ENCODE measurements at places on chromosomes 5 and 9.
A peak's percentile ranks its signal among the peaks of the same experiment; 100 is the strongest.

DNA sequence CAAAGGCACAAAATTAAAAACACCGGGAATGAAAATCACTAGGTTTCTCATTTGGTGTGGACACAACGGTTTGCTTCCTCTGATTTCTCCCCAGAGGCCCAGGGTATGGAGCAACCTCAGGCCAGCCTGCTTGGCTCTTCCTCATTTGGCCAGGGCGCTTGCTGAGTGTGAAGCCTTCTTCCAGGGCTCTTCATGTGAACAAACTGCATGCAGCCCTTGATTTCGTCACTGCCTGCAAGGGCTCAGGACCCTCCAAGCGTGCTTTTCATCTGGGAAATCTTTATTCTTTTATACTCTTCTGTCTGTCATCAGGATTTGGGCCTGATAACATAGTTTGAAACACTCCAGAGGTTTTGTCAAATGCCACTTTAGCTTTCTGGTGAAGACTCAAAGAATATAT, 122.6 kb upstream of the KLF4 start:
- H3K27ac ChIP-seq: no peak overlapping the region
- no peaks in the 10 kb centered on the region for H3K27me3 ChIP-seq
- no peak overlapping the region for H3K4me3 ChIP-seq
- no peaks in the 10 kb centered on the region for H3K4me1 ChIP-seq

DNA sequence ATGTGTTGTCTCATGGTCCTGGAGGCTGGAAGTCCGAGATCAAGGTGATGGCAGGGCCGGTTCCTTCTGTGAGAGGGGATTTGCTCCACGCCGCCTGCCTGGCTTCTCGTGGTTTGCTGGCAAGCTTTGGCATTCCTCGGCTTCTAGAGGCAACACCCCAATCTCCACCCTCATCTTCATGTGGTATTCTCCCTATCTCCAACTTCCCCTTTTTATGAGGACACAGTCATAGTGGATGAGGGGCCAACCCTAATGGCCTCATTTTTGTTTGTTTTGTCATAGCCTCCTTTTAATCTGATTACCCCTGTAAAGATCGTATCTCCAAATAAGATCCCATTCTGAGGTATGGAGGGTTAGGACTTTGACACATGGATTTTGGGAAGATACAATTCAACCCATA, 41.7 kb upstream of the CLK4 start:
- H3K4me3 ChIP-seq: no peak overlapping the region
- DNase-seq: no peak
- H3K27me3 ChIP-seq: no peaks in the 10 kb centered on the region
- H3K36me3 ChIP-seq: no peaks in the 10 kb centered on the region
- H3K4me1 ChIP-seq: no peaks in the 10 kb centered on the region
- H3K27ac ChIP-seq: no peak overlapping the region

DNA sequence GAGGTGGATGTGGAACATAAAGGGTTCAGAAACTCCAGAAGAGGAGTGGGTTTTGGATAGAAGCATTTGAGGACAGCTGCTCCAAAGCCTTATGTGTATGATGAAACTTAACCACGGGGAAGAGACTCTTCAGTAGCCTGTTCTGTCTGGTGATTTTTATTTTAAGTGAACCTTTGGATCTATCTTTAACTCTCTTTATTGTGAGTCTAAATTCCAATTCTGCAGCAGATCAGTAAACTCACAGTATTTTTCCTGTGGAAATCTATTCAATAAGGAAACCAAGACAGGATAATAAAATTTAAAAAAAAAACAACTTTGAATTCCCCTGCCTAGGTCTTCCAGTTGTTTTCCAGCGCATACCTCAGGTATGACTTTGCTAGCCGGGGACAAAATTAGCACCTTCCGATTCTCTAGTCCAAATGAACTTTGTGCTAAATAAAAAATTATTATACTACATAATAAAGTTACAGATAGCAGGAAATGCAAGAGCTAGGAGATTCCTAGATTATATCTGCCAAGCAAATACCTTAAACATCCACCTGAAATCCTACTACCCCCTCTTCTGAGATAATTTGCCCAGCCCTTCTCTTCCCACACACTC, 101.9 kb downstream of the NLN start:
- no peak overlapping the region for H3K27ac ChIP-seq
- H3K4me3 ChIP-seq: no peak overlapping the region
- H3K36me3 ChIP-seq: no peaks in the 10 kb centered on the region
- H3K4me1 ChIP-seq: no peaks in the 10 kb centered on the region

- no peaks in the 10 kb centered on the region for H3K4me1 ChIP-seq
- no peak for DNase-seq
- no peak overlapping the region for H3K4me3 ChIP-seq
- H3K36me3 ChIP-seq: no peaks in the 10 kb centered on the region
- H3K27ac ChIP-seq: no peak overlapping the region
These were observed 36.9 kb downstream of the SPOCK1 start for GRCh38 chr5:137462265-137462590.

- no peak for DNase-seq
- H3K27ac ChIP-seq: peak overlapping the region; percentile 81
- H3K27me3 ChIP-seq: no peaks in the 10 kb centered on the region
- H3K36me3 ChIP-seq: no peaks in the 10 kb centered on the region
These were observed 100.6 kb upstream of the TARS1 start for GRCh38 chr5:33340195-33340594.

DNA sequence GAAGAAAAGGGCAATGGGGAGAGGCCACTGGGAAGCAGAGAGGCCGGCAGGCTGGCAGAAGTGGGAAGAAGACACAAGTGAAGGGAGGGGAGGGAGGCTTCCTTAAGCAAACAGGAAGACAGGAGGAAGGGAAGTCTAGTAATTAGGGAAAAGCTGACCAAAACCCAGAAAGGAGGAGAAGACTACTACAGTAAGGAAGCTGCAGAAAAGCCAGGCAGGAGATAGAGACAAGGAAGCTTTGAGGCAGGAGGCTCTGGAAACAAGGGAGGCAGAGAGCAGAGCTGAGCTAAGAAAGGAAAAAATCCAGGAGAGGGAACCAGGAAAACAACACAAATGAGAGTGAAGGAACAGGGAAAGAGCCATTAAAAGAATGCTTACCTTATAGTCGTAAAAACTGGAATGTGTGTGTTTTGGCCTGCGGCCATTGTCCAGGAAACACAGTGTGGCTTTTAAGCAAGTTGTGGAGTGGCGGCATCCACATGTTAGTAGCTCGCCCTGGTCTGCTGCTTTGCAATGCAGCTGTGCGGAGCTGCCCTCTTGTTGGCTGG, 317.1 kb upstream of the CLINT1 start:
- H3K27me3 ChIP-seq: no peaks in the 10 kb centered on the region
- no peaks in the 10 kb centered on the region for H3K4me1 ChIP-seq
- H3K27ac ChIP-seq: no peak overlapping the region
- DNase-seq: no peak
- no peaks in the 10 kb centered on the region for H3K36me3 ChIP-seq
- no peak overlapping the region for H3K4me3 ChIP-seq

- peaks cover 2% of the 10 kb centered on the region for H3K4me1 ChIP-seq
- H3K36me3 ChIP-seq: peaks cover 47% of the 10 kb centered on the region
- no peak for DNase-seq
- no peak overlapping the region for H3K27ac ChIP-seq
These were observed 15.2 kb downstream of the NFIL3 start for GRCh38 chr9:91408475-91408874.

- no peak for DNase-seq
- H3K4me1 ChIP-seq: peaks cover 10% of the 10 kb centered on the region
- no peaks in the 10 kb centered on the region for H3K27me3 ChIP-seq
- H3K27ac ChIP-seq: no peak overlapping the region
These were observed 8.5 kb downstream of the KDM3B start for GRCh38 chr5:138360941-138361452.

DNA sequence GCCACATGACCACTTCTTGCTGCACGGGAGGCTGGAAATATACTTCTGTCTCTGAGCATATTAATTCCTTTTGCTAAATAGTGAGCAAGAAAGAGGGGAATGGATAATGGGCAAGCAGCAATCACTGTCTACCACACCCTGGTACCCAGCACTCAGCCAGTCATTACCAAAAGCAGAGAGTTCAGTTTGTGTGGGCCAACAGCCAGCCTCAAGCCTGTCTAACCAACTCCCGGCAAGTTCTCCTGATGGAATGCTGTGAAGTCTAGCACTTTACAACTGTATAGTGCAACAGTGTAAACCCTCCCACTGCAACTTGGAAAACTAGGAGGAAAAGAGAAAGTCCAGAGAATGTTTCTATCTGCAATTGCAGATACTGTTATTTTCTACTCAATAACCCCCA, 47.8 kb downstream of the PLK2 start:
- no peaks in the 10 kb centered on the region for H3K4me1 ChIP-seq
- H3K4me3 ChIP-seq: no peak overlapping the region
- DNase-seq: no peak
- H3K27me3 ChIP-seq: no peaks in the 10 kb centered on the region

DNA sequence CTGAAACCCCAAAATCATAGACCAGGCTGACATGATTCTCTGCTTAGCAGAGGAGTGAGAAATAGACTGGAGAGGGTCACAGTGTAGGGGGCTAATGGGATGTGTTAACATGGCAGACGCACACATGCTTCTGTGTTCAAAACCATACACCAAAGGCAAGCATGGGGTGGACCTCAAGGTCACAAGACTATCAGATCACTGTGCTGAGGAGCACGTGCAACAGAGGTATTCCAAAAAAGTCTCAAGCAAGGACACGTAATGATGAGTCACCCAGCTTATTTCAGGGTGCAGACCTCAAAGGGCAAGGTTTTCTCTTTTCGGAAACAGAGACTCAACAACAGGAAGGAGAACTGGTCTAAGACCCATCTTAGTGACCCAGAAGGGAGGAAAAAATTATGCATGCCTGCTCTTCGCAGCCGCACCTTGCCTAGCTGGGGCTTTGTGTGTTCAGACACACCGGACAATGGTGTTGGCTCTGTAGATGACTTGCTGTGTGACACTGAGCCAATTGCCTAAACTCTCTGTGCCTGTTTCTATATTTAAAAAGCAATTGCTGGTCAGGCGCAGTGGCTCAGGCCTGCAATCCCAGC, 20.3 kb downstream of the WHRN start:
- no peaks in the 10 kb centered on the region for H3K36me3 ChIP-seq
- no peak overlapping the region for H3K27ac ChIP-seq
- no peak for DNase-seq

GRCh38 chr5:21573416-21574314, 1279.5 kb downstream of the CDH12 start:
- H3K36me3 ChIP-seq: no peaks in the 10 kb centered on the region
- no peaks in the 10 kb centered on the region for H3K27me3 ChIP-seq
- DNase-seq: no peak
- H3K27ac ChIP-seq: no peak overlapping the region
- no peak overlapping the region for H3K4me3 ChIP-seq

GRCh38 chr9:79694676-79695400, 123.1 kb downstream of the TLE4 start:
- DNase-seq: no peak
- no peaks in the 10 kb centered on the region for H3K4me1 ChIP-seq
- H3K36me3 ChIP-seq: no peaks in the 10 kb centered on the region
- H3K27me3 ChIP-seq: no peaks in the 10 kb centered on the region

DNA sequence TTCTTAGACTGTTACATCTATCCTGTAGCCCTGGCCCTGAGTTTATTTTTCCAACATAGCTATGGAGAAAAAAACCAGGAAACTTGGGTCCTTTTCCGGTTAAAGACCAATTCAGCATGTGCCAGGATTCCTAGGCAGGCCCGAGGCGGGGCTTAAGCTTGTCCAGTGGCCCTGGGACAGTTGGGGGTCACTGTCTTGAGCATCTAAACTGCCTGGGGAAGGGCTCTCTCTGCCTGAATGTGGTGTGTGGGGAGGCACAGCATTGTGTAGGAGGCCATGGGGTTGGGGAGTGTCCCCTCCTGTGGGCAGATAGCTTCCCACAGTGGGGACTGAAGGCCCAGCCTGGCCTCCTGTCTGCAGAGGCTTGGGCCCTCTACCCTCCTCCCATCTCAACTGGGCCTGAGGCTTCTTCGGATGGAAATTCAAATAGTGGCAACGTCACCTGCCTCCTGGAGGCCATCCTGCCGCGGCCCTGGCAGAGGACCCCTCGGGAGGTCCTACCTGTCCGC, 88.8 kb downstream of the PHF2 start:
- peak; percentile 4 for DNase-seq
- no peak overlapping the region for H3K27ac ChIP-seq

DNA sequence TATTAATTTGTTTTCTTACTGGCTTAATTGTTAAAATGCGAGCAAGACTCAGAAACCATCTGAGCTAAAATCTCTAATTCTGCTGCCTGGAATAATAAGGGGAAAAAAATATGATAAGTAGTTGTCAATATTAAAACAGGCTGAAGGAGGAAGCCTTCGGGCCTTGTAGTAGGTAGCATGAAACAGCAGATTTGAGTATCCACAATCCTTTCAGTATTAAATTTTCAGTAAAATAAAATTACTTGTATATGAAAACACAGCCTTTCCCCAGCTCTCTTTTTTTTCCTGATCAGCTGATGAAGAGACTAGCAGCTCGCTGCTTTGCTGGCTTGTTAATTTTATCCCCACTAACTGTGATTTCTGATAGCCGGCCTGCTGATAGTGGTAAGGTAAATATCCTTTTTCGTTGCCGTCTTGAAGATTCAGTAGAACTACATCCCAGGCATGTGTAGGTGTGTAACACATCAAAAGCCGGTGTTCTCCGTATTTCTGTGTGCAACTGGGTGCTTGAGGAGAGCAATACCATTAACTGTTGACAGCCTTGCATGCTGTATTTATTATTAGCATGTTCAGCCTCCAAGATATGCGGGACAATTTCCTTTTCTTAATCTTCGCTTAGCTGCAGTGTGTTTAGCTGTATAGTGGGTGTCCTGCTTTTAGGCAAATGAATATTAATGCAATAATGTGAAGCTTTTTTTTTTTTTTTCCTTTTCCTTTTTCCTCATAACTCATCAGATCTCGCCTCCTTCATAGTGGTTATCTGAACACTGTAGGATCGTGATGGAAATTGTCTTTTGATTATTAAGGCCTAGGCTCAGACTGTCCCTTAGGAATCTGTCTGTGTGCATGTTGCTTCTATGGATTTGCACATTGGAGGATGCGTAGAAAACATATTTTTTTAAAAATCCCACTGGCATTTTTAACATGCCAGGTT, 144.6 kb downstream of the SMARCA2 start:
- H3K36me3 ChIP-seq: peaks cover 14% of the 10 kb centered on the region
- no peak for DNase-seq
- peak overlapping the region; percentile 66 for H3K4me3 ChIP-seq
- H3K27ac ChIP-seq: peak overlapping the region; percentile 74
- no peaks in the 10 kb centered on the region for H3K4me1 ChIP-seq
- no peaks in the 10 kb centered on the region for H3K27me3 ChIP-seq

- no peak overlapping the region for H3K27ac ChIP-seq
- H3K4me1 ChIP-seq: no peaks in the 10 kb centered on the region
- no peaks in the 10 kb centered on the region for H3K27me3 ChIP-seq
- DNase-seq: no peak
These were observed 15.9 kb downstream of the LOX start for GRCh38 chr5:122062205-122062604.

DNA sequence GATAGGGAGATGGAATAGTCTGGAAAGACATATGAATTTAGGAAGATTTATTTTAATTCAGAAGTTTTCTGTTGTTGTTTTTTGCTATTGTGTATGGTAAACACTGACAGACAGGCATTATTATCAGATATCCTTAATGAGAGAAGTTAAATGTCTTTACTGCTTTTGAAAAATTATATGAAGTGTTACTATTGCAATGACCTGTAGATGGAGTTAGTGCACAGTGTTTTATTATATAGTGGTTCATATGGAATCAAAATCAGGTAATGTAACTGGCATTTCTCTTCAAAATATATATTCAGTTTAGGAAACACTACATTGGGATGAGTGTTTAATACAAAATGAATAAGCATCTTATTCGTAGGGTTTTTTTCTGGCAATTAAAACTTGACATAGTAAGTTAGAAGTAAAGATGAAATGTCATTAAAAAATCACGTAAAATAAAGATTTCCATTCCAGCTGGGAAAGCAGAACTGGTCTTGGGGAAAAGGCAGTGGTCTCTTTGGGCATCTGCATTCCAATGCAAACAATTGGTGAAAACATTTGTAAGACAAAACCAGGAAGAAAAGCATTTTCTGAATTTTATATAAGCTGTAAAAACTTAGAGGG, 3.9 kb downstream of the GABRA1 start:
- no peak overlapping the region for H3K27ac ChIP-seq
- no peak overlapping the region for H3K4me3 ChIP-seq
- no peaks in the 10 kb centered on the region for H3K27me3 ChIP-seq
